ENCODE measurements at places on chromosomes 4 and X.
A peak's percentile ranks its signal among the peaks of the same experiment; 100 is the strongest.

GRCh38 chr4:1712216-1713002 is at the start of gene SLBP:
SLBP (minus strand) TSS chr4:1712319; CDS start chr4:1712188, 131 bp downstream.
- DNase-seq: peak; percentile 96

DNA sequence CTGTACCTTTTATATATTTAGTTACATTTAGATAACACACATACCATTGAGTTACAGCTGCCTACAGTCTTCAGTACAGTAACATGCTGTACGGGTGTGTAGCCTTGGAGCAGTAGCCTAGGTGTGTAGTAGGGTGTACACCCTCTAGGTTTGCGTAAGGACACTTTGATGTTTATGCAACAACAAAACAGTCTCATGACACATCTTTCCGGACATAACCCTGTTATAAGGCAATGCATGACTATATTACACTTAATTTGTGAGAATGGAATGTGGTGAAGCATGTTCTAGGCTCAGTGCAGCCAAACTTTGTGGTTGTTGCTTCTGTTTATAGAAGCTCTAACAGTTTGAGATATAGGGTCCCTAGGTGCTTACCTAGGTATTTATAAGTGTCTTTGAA is 65.4 kb downstream of the SPRY1 start:
- DNase-seq: no peak

DNA sequence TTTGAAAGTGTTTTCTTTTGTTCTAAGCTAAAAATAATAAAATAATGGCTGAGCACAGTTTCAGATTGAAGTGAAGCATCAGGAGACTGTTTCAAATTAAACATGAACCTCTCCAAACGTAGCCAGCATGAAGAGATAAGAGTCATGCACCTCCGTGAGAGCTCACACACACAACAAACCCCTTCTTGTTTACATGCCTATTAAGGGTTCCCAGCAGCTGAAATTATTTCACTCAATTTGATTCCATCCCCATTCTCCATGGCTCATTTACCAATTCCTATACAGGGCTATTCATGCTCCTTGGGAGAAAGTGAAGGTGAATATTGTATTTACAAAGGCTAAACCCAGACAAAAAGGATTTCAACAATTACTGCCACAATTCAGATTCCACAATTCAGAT is 954.1 kb upstream of the INTU start:
- DNase-seq: no peak

DNA sequence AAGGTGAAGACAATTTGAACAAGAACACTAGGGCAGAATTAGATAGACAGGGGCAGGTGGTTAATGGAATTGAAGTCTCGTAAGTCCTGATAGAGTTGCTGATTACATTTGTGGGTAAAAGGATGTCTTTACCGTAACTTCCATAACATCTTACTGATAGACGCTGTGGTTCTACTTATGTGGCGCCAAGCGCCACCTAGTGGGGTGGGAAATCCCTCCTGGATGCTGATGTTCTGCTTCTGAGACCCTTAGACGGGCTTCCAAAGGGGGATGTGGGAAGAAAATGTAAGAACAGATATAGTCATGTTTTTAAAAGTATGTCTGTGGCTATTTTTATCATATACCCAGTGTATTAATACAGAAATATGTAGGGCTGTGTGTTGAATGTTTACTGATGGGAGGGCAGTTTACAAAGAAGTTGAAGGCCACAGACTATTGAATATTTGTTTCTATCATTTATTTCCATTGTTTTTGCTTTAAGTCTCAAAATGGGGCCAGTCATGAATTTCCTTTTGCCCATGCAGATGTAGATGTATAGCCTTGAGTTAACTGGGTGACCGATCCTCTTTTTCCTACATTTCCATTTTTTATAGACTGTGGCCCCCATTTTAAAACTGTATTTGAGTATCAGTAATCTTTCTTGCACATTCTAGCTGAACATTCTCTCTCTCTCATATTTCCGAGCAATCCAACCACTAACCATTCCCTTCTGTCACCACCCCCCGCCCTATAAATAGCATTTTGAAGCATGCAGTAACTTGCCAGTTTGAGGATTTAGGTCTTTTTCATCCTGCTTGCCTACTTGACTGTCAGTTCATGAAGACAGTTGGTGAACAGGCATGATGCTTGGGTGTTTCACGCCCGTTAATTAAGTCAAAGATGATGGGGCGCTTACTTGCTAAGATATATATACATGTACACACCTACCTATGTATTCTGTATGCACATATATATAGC is 12.1 kb upstream of the TLR8 start:
- DNase-seq: no peak

GRCh38 chr4:17957688-17958087 is 63.9 kb downstream of the LCORL start:
- DNase-seq: no peak

GRCh38 chrX:29044423-29045184 is 457.4 kb downstream of the IL1RAPL1 start:
- no peak for DNase-seq

DNA sequence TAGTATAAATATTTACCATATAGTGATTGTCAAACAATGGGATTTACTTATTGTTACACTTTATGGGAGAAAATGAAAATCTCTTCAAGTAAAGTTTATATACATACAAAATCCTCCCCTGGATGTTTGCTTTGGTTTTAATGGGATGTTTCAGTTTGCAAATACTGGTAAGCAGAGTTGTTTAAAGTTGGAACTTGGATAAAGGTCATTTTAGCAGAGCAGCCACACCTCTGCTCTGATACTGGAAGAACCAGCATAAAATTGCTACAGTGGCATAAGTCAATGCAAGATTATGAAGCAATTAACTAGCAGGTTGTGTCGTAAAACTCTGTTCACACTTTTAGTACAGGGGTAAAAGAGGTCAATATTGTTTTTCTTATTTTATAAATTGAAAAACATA is 101.2 kb downstream of the TRAPPC11 start:
- DNase-seq: no peak

- no peak for DNase-seq
Observed at GRCh38 chr4:168483811-168484210, 3.5 kb upstream of the DDX60L start.

- DNase-seq: no peak
Observed at GRCh38 chr4:33386764-33387163, 2666.6 kb downstream of the PCDH7 start.

DNA sequence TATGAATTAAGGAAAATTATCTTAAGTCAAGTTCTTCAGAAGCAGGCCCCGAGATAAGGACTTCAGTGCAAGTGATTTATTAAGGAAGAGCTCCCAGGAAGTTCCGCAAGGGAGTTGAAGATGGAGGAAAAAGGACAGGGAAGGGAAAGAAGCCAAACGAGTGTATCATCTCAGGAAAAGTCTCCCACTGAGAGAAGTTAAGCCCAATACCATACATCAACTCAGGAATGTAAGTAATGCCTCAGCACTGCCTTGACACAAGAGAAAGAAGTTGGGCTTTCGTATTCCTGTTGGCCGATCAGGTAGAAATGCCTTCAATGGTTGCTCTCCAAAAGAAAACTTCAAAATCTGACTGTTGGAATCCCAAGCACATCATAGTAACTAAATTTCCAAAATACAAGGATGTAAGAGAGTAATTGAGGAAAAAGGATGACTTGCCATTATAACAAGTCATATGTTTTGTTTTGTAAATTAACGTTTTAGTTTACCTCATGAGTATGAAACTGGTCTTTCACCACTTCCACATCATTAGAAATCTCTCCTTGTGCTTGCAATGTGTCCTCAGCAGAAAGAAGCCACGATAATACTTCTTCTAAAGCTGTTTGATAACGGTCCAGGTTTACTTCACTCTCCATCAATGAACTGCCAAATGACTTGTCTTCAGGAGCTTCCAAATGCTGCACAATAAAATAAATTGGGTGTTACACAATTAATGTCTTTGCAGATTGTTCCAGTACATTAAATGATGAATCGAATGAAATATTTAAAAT is 566.7 kb downstream of the DMD start:
- no peak for DNase-seq

GRCh38 chrX:12701628-12702027 is 89.6 kb upstream of the PRPS2 start:
- DNase-seq: no peak

GRCh38 chrX:132602701-132603100 is 113.9 kb upstream of the MBNL3 start:
- DNase-seq: no peak

- DNase-seq: no peak
Observed at GRCh38 chrX:103418811-103419340, 42.5 kb downstream of the BEX3 start.

- DNase-seq: no peak
Observed at GRCh38 chr4:101910786-101911373, 120.3 kb downstream of the BANK1 start.

DNA sequence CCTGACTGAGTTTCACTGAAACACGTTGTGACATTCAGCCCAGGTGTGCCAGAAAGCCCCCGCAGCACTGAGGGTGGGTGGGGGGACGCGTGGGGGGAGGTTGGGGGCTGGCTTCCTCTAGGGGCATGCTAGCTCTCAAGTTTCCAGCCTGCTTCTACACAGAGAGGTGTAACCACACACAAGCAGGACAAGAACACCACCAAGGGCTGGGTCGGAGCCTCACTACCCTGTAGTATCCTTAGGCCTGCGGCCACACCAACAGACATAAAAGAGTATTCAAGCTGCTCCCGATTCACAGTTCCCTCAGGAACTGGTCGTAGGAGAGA is 1.8 kb downstream of the USP46 start:
- DNase-seq: no peak

GRCh38 chr4:48275247-48275646 is 5.6 kb upstream of the TEC start:
- no peak for DNase-seq

DNA sequence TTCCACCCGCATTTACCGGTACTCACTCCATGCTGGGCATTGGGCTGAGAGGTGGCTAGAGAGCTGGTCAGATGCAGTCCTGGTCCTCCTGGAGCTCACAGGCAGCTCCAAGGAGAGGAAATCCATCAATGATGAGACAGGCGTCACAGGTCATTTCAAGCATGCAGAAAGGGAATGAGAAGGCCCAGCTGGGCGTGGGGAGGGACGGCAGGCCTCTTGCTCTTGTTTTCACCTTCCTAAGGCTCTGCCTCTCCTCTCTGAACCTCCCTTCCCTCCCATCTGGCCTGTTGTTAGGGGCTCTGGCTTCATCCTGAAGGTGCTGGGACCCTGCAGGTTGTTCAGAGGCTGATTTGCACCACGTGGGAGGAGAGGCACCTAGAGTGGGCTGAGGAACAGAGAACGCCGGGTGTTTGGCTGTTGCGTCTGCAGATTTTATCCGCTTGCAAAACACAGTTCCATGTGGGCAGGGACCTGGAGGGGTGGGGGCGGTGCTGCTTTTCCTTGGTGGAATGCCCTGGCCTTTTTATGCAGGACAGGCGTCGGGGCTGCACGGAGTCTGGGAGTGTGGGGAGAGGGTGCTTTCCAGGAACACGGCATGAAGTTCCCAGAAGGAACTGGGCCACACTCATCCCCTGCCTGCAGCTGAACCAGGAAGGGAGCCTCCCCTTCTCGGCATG is 81.5 kb upstream of the PSAPL1 start:
- DNase-seq: no peak

DNA sequence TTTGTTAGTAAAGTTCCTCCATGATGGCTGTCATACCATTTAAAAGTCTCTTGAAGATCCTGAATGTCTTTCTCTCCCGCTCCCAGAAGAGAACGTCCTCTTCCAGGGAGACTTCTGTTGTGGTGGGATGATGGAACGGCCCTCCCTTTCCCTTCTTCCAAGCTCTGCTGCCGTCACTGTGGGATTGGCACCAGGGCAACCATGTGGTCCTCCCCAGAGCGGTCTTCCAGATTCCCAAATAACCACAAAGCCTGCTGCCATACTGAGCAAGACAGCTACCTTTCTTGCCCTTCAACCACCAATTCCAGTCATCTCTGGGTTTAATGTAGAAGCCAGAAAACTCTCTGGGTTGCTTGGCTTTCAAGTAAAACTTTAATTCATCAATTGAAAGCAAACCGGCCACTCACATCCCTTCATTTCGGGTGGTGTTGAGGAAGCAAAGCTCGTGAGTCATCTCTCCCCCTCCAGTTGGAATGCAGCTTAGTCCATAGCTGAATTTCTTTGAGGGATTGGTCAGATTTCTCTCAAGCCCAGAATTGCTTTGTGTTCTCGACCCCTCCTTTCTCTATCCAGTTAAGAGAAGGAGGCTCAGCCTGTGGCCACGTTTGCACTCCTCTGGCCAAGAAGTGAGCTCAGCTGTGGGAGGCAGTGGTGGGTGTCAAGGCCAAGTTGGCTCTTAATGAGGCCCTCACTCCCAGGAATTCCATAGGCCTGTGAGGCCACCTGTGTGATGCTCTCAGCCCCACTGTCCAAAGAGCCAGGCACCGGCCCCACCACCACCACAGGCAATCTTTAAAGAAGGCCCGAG is 36.9 kb downstream of the FHDC1 start:
- DNase-seq: no peak

GRCh38 chr4:24890561-24891126 is 22.2 kb downstream of the CCDC149 start:
- no peak for DNase-seq

- DNase-seq: no peak
Observed at GRCh38 chrX:338281-338835, 19.8 kb upstream of the GTPBP6 start.

DNA sequence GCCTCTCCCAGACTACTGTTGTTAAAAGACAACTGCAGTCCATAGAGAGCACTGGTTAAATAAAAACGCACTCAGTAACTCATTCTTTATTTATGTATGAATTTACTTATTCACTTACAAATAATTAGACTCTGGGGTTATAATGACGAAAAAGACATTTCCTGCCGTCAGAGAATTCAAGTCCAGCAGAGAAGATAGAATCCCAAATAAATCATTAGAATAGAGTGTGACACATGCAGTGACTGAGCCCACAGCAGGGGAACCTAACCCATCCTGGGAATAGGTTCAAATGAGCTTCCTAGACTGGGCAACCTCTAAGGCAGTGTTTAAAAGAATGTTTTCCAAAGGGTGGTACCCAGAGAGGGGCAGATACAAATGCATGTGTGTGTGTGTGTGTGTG is 53.9 kb downstream of the FGFBP1 start:
- DNase-seq: no peak

DNA sequence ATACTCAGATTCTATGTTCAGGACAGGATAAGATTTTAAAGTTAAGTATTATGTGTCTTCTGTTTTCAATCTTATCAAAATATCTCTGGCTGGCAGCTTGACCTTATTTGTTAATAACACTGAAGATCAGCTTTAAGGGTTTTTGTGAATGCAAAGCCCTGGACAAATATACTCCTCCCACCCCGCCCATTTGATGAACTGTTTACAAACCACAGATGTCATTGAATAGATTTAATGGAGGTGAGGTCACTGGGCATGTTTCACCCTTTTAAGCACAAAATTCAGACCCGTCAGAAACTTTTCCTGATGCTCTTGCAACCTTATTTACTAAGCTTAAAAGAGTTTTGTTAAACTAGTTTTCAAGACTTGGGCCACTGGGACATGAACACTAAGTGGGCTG is 10.1 kb upstream of the CXCL8 start:
- DNase-seq: no peak

Data from D721Med (cell line).